ENCODE measurements at places on chromosomes 5 and 9.

DNA sequence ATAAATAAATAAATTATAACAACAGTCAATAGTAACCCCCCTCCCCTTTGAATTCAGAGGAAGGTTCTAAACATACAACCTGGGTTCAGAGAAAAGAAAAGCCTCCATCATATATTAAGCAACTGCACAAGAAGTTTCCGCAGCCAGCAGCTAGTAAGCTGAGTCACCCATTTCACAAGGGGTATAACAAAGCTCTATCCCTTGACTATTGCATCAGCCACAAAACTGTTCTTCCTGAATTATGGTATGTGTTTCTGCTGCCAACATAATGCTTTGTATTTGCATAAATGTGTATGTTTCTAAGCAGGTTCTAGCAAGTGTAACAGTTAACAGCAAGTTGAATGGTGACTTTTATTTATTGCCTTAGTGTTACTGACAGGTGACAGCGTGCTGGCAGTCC, 6.8 kb upstream of the CEP120 start:
- peak; percentile 63 for DNase-seq

DNA sequence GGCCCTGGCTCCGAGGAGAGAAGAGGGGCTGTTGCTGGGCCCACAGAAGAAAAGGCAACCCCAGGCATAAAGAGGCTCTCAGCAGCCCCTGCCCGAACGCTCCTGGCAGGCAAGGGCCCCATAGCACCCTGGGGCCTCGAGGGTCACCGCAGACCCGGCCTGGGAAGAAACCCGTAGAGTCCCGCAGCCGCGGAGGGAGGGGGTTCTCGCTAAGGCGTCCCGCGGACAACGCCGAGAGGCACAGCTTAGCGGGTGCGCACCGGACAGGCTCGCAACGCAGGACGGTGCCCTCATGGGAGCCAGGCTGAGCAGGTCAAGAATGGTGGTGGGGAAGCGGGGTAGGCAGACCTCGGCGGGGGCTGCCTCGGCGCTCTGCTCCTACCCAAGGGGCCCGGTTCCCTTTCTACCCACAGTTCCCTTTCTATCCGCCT, 6.7 kb downstream of the PITX1 start:
- no peak for DNase-seq

DNA sequence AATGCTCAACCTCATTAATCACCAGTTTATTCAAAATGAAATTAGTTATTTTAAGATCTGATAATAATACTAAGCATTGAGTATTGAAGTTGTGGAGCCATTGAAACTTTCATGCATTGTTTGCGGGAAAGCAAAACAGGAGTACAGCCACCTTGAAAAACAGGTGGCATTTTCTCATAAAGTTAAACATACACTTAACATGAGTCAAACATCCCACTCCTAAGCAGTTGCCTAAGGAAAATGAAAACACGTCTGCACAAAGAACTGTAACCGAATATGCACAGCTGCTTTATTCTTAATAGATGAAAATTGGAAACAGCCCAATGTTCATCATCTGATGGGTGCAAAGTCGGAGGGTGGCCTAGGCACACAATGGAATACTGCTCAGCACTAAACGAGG, 177.3 kb downstream of the IRX2 start:
- DNase-seq: no peak

- no peak for DNase-seq
Observed at GRCh38 chr9:886886-887285, 45.4 kb downstream of the DMRT1 start.

DNA sequence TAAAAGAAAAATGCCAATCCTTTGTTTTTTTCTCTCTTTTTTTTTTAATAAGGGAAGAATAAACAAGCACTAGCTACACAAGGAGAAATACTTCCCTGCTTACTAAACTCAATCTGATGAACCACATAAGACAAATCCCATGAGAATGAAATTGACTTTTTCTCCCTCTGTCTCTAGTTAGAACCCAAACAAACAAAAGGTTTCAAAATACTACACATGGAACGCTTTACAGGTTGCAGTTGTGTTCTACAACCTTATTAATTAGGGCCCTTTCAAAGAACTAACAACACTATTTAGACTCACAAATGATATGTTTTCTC, 124.5 kb downstream of the PDE4D start:
- no peak for DNase-seq

DNA sequence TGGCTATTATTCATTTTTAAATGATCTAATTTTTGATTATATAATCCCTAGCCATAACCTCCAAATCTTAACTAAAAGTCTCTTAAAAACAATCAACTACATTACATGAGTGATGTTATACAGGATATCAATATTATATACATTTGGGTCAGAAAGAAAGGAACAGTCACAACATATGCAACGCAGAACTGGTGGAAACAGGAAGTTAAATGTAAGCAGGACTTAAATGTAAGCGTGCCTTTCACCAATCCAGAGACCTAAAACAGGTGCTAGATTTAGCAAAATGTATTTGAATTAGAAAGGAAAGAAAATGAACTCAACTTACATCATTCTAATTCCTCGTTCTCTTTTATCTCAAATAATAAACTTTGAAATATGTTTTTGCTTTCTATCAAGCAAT, 738.5 kb downstream of the PTPRD start:
- DNase-seq: no peak

DNA sequence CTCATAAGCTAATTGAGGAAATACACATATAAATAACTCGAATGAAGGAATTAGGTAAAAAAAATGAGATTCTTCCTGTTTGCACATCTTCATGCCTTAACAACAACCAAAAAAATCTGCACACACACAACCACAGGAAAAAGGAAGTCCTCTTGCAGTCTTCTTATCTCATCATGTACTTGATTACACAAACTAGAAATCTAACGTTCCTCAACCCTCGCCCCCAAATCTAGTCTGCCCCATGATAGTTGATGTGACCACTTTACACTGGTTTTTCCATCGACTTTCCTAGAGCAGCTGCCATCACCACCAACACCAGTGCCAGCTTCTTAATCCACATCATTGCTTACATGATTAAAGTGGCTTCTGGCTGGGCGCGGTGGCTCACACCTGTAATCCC, 31.2 kb upstream of the RNU6ATAC start:
- no peak for DNase-seq
